ENCODE measurements at places on chromosomes 6 and 20. TPM values are rescaled to one million over a fixed set of nuclear protein-coding genes. Genes with fewer than 3 reads are reported as not detected.

Gene FOXF2
- 9.7 TPM for polyA plus RNA-seq

Gene MYH7B
- 80.6 TPM for polyA plus RNA-seq

Gene C6orf58
- 0.59 TPM for polyA plus RNA-seq

Gene FOXP4
- 11.4 TPM for polyA plus RNA-seq

- peak; percentile 75 for DNase-seq
Measured at GRCh38 chr6:25014791-25015560, 79.2 kb upstream of the RIPOR2 start.

DNA sequence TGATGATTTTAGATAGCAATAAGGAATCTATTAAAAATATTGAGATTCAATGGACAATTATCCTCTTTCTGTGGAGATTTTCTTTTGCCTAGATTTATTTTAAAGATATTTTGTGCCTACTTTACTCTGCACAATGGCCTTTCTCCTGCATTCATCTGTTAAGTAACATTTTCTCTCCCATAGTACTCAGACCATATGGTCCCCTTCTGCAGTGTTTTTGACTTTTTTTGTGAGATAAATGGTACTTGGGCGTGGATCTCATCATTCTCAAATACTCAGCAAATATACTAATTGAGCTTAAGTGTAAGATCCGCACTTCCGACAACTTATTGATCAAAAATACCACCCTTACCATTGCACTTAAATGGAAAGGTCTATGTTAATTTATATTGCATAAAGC is 55.8 kb downstream of the PHACTR1 start:
- DNase-seq, result no peak

Gene CST4
- not detected for polyA plus RNA-seq

- DNase-seq, result peak; percentile 94
Measured at GRCh38 chr6:159529934-159530333, 163.1 kb downstream of the SOD2 start.
